ENCODE measurements at places on chromosomes 5 and 9.

DNA sequence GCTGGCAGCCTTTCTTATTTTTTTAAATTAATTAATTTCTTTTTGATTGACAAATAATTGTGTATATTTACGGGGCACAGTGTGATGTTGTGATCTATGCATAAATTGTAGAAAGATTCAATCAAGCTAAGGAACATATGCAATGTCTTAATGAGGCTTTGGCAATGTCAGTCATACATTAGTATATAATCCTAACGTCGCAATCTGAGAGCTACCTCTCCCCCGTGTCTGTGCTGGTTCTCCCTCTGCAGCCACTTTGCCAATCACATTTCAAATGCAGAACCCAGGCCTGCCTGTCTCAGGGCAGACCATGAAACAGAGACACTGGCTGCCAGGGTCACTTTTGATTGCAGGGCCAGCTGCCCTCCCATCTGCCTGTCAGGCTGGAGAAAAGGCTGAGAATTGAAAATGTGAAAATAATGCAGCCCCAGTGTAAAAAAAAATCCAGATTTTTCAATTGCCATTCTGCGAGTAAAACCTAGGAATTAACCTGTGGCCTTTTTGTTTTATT, 56.3 kb downstream of the SLC24A2 start:
- no peak overlapping the region for H3K4me3 ChIP-seq
- DNase-seq: no peak
- H3K27ac ChIP-seq: no peak overlapping the region
- H3K36me3 ChIP-seq: no peaks in the 10 kb centered on the region

GRCh38 chr5:44729536-44729935, 79.2 kb upstream of the MRPS30 start:
- no peak for DNase-seq
- no peaks in the 10 kb centered on the region for H3K4me1 ChIP-seq
- H3K27ac ChIP-seq: no peak overlapping the region

DNA sequence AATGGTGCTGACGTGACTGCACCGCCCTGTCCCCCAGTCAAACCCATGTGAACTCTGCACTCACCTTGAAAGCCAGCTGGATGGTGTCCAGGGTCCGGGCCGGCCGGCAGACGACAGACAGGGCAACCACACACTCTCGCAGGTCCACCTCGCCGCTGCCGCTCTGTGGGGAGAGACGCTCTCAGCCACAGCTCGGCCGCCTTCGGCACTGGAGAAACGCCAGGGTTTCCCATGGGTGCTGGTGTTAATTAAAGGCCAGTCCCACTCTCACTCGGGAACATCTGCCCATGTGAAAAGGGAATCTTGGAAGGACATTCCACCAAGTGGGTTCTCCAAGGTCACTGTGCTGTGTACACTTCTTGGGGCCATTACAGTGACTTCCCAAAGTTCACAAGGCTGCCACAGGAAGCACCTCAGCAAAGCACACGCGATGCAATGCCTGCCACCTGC, 25.5 kb upstream of the SLC6A3 start:
- no peak overlapping the region for H3K4me3 ChIP-seq
- no peaks in the 10 kb centered on the region for H3K27me3 ChIP-seq
- H3K4me1 ChIP-seq: peaks cover 6% of the 10 kb centered on the region
- H3K27ac ChIP-seq: no peak overlapping the region
- H3K36me3 ChIP-seq: peaks cover 22% of the 10 kb centered on the region

DNA sequence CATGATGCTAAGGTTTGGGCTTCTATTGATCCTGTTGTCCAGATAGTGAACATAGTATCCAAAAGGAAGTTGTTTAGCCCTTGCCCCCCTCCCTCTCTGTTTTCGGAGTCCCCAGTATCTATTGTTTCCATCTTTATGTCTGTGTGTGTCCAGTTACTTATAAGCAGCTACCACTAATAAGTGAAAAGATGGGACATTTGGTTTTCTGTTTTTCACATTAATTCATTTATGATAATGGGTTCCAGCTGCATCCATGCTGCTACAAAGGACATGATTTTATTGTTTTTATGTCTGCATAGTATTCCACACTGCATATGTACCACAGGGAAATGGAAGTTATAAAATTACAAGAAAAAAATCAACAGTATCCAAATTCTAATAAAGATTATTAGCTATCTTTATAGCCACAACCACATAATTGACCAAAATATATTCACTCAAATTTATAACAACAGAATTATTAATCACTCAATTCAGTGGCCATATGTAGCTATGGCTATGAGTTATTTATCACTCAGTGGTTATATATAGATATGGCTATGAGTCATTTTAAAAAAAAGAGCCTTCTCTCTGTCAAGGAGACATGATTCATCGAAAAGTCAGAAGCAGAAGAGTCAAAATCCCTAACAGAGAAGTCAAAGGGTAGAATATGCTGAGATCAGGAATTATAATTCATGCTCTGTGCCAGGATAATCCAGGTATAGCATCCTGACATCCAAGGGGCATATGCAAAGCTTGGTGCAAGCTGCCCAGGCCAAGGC, 367.5 kb downstream of the DEPDC1B start:
- no peaks in the 10 kb centered on the region for H3K27me3 ChIP-seq
- H3K36me3 ChIP-seq: no peaks in the 10 kb centered on the region
- H3K4me1 ChIP-seq: no peaks in the 10 kb centered on the region
- no peak overlapping the region for H3K4me3 ChIP-seq
- no peak for DNase-seq
- no peak overlapping the region for H3K27ac ChIP-seq

DNA sequence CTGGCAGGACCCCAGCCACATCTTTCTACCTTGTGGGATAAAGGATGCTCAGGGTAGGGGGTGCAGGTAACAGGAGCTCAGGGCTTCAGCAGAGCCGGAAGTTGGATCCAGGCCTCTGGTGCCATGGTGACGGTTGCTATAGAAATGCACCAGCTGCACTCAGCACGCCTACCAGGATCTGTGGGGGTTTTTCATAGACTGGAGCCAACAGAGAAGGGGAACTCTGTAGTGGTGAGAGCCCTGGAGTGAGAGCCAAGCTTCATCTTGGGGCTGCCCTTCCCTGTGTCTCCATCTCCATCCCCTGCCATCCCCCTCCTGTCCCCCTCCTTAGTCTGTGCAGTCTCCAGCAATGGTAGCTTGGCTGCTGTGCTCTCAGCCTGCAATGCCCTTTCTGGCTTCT, 27.5 kb upstream of the BOD1 start:
- no peaks in the 10 kb centered on the region for H3K4me1 ChIP-seq
- peak; percentile 27 for DNase-seq
- no peaks in the 10 kb centered on the region for H3K36me3 ChIP-seq
- H3K4me3 ChIP-seq: no peak overlapping the region

DNA sequence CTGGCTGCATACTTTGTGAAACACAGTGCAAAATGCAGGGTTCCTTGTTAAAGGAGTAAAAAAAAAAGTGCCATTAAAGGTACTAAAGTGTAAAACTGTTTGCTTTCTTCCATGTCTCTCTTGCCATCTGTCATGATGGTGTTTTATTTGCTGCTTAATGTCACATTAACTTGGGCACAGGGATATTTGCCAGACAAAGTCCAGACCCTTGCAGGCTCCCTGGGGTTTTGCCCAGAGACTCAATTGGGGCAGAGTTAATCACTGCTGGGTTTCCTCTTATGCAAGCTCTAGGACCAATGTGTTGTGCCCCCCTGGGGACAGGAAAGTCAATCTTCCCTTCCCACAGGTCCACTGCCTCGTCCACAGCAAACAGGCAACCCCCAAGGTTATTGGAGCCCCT, 274.3 kb upstream of the SGCD start:
- no peaks in the 10 kb centered on the region for H3K36me3 ChIP-seq
- DNase-seq: no peak
- H3K4me3 ChIP-seq: no peak overlapping the region
- H3K4me1 ChIP-seq: no peaks in the 10 kb centered on the region

DNA sequence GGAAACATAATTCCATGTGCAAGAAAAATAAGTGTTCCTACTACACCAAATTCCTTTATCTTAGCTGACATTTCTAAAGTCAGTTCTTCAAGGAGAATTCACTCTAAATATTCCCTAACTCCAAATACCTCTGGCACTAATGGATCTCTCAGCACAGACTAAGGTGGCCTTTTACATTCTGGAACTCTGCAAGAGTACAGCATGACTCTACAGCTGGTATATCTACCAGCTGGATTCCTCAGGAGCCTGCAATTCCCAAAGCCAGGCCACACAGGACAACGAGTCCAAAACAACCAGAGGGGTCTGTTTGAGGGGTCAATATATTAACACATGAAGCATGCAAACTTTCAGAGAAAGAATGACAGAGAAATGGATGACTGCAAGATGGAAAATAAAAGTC, 27.2 kb downstream of the TMEM245 start:
- no peak overlapping the region for H3K4me3 ChIP-seq
- peaks cover 61% of the 10 kb centered on the region for H3K36me3 ChIP-seq
- no peaks in the 10 kb centered on the region for H3K27me3 ChIP-seq
- no peak for DNase-seq
